ENCODE measurements at places on chromosomes 4 and X.

DNA sequence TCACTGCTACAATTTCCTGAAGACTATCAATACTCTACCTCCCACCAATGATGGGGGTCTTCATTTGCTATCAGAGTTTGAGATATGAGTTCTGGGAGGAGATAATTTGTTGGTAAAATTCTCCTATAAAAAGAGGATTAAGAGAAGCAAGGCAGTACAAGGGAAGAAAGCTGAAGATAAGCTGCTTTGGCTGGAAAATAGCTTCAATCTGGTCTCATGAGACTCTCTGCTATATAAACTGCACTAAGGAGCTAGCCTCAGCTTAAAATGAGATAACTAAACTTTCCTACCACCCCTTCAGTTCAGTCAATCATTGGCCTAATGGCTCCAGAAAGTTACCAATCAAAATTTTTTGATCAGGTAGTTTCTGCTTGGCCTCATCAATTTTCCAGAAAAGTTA, 2105.0 kb downstream of the ARAP2 start:
- no peak for DNase-seq

GRCh38 chr4:48665555-48666186, 114.4 kb downstream of the FRYL start:
- DNase-seq, result no peak

- no peak for DNase-seq
These were observed 90.2 kb upstream of the SOD3 start for GRCh38 chr4:24705016-24705753.

DNA sequence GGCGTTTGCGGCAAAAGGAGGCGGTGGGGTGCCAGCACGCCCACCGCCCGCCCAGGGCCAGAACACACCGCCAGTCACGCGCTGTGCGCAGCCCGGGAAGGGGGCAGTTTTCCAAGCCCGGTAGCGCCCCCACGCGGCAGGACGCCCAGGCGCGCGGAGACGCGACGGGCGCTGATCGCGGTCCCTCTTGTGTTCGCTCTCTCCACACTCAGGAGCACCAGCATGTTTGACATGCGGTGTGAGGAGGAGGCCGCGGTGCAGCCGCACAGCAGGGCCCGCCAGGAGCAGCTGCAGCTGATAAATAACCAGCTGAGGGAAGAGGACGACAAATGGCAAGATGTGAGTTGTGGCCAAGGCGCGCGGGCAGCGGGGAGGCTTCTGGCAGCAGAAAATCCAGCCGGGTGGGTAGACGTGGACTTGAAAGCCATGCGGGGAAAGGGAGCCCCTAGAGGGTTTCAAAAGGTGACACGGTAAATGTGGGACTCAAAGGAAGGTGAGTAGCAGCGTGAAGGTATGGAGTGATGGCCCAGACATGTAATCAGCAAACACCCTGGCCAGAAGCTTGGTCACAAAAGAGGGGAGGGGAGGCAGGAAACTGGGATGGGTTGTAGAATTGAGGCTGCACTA, 104.1 kb downstream of the PHOX2B start:
- DNase-seq, result peak; percentile 44

DNA sequence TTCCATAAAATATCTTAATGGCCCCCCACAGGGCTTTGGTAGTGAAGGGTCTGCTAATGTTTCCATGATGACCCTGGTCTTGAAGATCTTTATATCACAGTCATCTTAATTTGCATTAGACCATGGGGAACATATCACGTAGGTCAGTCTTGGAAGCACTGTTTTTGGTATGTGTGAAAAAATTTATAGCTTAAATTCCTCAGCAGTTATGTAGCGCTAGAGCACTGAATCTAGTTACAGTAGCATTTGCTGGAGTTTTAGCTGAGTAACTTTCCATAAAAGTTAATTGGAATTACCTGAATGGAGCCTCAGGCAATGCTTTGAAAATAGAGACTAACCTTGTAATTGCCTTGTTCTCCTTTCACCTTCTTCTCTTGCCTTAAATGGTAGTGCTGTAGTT, 648.8 kb downstream of the IQCM start:
- no peak for DNase-seq

DNA sequence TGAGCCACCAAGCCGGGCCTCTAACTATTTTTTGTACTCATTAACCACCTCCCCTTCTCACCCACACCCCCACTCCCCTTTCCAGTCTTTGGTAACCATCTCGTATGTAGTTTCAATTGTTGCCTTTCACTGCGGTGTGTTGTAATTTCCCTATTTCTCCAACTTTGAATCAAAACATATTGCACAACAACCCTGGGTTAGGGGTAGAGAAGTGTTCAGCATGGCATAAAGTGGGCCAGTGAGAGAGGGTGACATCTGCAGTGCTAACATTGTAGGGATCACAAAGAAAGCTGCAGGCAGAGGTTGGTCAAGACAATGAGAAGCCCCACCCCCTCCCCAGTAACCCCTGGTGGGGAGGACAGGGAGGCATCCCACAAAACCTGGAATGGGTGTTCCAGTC, 92.7 kb downstream of the SPATA18 start:
- DNase-seq, result no peak

DNA sequence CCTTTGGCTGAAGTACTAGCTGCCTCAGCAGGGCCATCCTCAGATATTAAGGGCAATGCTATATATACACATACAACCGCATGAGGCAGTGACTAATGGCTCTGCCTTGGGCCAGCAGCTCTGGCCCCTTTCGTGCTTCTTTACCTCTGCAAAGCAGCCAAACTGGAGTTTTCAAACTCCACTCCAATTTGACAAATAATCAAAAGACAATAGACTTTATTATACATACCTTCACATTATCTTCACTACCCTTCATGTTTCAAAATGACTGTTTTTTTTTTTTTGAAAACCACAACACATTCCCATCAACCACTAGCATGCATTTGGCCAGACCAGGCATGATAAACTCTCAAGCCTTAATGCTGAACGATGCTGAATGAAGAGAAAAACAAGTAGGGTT, 187.7 kb downstream of the ENOX2 start:
- no peak for DNase-seq

DNA sequence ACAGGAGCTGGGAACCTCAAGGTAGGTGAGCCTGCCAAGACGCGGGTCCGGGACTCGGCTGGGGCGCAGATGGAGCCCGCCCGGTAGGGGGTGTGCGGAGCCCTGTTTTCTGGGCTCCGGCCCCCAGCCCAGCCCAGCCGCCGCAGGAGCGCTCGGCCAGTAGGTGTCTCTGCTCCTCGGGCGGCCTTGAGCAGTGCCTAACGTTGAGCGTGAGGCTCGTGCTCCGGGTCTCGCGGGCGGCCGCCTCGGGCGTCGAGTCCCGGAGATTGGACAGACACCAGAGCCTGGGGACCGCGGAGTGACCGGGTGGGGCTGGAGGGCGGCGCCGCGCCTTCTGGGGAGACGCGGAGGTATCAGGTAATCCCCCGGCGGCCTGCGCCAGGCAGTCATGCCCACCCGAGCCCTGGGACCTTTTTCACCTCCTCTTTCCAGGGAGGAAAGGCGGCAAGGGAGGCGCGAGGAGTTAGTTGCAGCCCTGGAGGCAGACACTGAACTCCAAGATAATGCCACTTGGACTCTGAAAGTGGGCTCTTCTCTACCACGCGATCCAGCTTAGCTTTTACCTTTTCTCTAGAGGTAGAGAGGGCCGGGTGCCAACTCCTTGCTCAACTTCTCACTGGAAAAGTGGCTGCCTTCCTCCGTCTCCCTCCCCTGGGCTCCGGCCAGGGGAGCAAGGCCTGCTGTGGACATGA, 14.5 kb upstream of the FGG start:
- DNase-seq, result peak; percentile 28

DNA sequence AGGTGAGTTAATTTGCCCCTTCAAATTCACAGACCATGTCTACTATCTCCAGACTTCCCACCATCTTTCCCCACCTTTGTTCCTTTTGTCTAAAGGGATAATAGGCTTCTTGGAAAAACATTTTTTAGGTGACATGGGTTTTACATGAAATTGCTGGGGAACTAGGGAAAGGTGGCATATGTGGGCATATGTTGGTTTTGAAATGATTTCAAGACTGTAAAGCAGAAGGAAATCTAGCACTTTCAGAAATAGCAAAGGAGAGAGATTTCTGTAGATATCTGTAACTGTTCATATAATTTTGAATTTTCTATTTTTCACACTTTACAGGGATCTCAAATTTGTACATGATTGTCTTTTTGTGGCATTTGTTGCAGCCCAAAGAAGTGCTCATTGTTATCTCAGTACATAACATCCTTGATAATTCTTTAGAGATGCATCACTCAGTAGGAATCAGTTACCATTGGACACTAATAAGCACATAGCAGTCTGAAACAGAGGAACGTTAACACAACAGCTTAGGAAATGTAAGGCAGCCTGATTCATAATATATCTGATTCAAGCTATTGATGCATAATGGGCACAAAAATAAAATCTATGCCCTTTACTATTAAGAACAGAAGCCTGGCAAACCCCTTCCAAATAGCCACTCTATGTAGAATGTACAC, 659.7 kb downstream of the CENPC start:
- no peak for DNase-seq

DNA sequence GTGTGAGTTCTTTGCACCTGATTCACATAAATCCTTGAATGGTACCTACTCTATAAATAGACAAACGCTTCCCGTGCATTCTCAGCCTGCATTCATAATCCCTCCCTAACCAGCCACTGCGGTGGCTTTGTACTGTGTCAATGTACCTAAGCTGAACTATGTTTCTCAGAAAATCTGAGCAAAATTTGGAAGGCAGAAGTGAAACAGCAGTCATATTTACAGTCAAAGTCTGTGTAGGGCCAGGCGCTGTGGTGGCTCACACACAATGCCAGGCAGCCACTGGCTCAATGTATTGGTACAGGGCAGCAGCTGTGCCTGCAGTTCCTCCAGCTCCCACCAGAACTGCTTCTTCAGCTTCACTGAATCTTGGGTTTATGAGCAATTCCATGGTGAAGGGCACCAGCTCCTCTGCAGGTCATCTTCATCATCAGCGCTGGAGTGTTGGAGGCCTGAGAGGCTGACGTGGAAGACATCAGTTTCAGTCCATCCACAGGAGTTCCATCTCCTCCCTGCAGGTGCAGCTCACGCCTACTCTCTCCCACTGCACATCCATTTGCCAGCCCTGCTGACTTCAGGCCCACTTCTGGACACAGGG, 32.3 kb upstream of the IRF2 start:
- DNase-seq, result no peak

- no peak for DNase-seq
These were observed 6.8 kb upstream of the XAGE3 start for GRCh38 chrX:52874661-52875060.

DNA sequence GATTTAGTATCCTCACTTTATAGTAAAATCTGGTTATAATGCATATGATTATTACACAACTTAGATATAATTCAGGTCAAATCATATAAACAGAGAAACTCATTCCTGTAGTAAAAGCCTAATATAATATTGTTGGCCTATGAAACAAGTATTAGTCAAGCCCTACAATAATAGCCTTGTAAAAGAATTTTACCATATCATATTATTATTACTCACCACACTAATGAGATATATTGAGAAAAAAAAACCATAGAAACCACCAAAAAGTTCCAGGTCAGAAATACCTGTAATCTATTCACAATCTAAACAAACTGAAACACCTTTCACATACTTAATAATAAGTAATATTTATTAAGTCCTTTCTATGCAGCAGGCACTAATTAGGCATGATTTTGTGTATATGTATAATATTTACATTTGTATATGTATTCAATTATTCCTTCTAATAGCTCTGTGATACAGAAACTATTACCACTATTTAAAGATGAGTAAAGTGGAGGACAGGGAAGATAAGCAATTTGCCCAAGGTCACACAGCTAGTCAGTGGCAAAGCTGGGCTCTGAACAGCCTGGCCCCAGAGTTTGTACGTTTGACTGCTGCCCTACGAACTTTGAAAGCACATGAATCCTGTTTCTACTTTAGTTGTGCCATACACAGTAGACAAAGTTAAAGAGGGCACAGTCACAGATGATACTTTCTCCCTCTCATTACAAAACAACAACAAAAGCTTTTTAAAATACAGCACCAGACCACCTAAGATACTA, 9.0 kb downstream of the ZNF827 start:
- DNase-seq, result no peak

DNA sequence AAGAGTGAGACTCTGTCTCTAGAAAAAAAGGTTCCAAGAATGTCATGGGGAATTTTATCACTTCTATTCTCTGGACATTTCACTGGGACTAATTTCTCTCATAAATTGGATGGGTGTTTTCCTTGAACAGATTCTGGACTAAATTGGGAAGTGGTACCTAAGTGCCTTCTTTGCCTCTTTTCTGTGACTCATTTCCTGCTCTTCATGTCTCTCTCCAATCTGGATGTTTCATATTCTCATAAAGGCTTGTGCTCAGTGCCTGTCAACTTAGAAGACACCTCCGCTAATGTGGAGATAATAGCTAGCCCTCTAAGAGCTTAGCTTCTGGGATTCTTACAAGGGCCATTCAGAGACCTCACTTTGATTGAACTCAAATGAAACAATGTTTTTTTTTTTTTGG, 38.0 kb upstream of the IGFBP7 start:
- DNase-seq, result no peak

- DNase-seq, result no peak
These were observed 30.1 kb downstream of the PDHA2 start for GRCh38 chr4:95869961-95870500.

DNA sequence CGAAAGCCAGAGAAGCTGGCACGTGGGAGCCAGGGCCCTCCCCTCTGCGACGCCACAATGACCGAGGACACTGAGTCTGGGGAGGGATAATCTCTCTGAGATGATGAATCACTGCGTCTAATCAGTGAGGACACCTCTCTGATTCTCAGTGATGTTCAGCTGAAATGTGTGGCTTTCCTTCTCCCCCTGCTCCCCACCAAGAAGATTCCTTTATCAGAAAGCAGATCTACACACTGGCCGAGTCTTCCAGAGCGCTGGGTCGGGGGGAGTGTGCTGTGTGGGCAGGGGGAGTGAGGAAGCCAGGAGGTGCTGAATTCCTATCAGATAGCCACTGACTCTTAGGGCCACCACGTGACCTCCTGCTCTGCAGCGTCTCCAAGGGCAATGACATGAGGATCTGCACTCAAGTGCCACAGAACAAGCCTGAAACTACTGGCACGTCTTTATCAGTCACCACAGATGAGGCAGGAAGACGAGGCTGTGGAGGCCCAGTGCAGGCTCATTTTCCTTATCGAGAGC, 89.2 kb downstream of the GATB start:
- no peak for DNase-seq

GRCh38 chrX:872090-872489, 241.5 kb downstream of the SHOX start:
- DNase-seq, result no peak

Measured in fibroblast of villous mesenchyme (primary cell).